Adipocyte (in vitro differentiated cells): ENCODE measurements at places on chromosomes 3 and 15.

DNA sequence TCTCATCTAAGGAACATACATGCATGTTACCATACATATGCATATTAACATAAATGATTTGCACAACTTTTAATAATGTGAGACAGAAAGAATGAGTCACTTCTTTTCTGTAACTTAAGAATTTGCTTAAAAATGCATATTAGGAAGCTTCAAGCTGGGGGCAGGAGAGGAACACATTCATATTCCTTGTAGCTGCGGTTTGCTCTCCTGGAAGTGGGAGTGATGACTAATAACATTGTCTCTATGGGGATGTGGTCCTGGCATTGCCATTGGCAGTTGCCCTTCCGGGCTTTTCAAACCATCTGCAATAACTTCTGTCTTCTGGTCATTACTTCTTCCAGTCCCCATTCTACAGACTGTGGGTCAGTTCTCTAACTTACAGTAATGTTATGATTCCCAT lies 15.6 kb downstream of the CHST2 start:
- peak; percentile 93 for DNase-seq

GRCh38 chr3:53815067-53815466 lies 31.2 kb downstream of the CHDH start:
- DNase-seq: no peak

DNA sequence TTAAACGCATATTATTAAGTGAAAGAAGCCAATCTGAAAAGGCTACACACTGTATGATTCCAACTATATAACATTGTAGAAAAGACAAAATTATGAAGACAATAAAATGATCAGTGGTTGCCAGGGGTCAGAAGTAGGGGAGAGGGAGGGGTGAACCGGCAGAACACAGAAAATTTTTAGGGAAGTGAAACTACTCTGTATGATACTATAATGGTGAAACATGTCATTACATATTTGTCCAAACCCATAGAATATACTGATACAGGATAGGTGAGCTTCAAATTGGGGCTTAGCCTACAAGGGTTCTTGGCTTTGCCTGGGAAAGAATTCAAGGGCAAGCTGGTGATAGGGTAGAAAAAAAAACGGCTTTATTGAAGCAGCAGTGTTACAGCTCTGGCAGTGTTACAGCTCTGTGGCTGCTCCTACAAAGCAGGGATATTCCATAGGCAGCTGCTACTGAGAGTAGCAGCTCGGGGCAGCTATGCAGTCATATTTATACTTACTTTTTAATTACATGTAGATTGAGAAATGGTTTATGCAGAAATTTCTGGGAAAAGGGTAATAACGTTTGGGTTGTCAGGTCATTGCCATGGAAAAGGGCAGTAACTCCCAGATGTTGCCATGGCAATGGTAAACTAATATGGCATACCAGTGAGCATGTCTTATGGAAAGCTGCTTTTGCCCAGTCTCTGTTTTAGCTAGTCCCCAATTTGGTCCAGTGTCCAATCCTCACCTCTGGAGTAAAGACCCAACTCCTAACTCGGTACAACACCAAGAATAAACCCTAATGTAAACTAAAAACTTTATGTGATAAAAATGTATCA lies 125.1 kb upstream of the SLC25A36 start:
- no peak for DNase-seq

DNA sequence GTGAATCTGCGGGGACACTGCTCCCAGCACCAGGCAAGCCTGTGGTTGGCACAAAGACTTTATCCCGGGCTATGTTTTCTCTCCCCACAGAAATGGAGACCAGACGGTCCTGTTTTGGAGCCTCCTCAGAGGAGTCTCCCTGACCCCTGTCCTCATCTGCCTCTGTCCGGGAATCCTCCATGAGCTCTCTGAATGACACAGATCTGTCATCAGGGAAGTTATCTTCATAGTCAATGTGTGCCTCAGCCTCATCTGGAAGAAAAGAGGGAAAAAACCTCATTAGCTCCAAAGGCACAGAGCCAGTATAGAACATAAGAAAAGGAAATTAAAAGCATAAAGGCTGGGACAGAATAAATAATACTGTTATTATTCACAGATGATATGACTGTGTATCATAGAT lies 40.0 kb downstream of the CRTAP start:
- DNase-seq: no peak

GRCh38 chr15:89435362-89435761 lies 61.0 kb downstream of the RHCG start:
- DNase-seq: no peak

DNA sequence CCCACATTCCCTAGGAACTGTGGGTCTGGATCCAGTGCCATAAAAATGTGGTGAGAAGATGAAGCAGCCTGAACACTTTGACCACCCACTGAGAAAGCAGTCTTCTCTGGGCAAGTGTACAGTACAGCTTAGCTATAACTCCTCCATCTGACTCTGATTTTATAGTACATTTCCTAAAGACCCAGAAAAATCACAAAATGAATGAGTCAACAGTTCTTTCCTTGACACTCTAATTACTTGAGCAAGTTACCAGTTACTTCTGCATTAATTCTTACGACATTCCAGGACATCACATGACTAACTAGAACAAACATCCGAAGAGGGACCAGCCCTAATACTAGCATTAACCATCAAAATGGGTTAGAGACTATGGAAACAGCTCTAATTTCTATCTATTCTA lies 148.1 kb upstream of the PEX5L start:
- DNase-seq: no peak

DNA sequence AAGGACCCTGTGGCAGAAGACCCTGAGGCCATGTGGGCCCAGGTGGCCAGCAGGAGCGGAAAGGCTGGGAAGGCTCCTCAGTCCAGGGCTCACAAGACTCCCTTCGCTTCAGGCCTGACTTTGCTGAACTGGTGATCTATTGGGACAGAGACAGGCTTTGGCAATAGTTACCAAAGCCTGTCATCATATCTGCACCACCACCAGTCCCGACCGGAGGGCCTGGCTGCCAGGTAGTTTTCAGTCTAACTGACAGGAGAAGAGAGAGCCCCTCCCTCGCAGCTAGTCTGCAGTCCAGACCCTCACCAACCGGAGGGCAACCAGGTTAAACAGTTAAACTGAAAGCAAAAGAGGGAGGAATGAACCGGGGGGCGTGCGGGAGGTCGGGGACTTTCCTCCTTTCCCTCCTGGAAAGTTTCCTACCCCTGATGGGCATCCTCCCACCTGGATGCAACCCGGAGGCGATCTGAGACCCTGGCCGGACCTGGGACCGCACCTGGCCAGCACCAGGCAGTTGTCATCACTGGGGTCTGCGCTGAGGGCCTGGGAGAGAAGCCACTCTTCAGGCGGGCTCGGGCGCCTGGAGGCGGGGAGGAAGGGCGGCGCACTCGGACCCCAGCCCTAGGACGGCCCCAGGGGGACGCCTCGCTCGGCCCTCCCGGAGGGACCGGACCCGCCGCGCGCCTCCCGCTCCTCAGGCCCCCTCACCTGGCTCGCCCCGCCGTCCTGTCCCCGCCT lies 435 bp downstream of the RAB27A start:
- DNase-seq: peak; percentile 65

- DNase-seq: no peak
Observed at GRCh38 chr3:57484563-57484962, 59.6 kb downstream of the DNAH12 start.

- peak; percentile 11 for DNase-seq
Observed at GRCh38 chr15:71807125-71807629, 3.2 kb upstream of the NR2E3 start.

GRCh38 chr3:180409170-180409569 lies 192.8 kb upstream of the TTC14 start:
- DNase-seq: no peak

DNA sequence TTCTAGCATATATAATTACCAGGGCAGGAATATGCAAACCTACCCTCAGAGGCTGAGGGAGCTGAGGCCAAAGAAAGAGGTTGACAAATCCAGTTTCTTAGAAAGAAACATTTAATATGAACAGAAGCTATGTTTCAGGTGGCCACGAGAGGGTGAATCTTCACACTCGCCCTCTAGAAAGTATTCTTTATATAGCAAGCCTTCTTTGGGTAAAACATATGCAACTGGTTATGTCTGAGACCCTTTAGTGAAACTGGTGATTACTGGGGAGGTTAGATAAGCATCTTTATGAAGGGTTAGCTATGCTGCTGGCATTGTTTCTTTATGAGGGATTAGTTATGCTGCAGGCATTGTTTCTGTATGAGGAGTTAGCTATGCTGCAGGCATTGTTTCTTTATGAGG lies 50.7 kb upstream of the GOLGA6L2 start:
- peak; percentile 24 for DNase-seq
